ENCODE measurements at places on chromosomes 4 and X. TPM values are rescaled to one million over a fixed set of nuclear protein-coding genes. Genes with fewer than 3 reads are reported as not detected.

DNA sequence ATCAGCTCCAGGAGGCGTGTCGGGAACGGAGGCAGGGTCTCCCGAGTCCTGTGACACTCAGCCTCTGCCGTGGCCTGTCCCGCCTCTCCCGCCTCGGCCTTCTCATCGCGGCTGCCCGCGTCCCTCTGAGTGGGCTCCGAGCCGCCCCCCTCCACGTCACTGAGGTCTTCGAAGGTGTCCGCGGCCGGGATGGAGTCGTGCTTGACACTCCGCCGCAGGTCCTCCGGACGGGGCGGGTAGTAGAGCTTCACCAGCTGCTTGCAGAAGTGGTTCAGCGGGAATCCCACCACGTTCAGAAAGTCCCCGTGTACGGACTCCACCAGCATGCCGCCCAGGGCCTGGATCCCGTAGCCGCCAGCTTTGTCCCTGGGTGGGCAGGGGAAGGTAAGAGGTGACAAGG is 25.0 kb downstream of the ASMTL start:
- no peak for ATAC-seq

GRCh38 chr4:38669208-38669607 is 5.2 kb downstream of the KLF3 start:
- no peak for ATAC-seq

- ATAC-seq, result no peak
Observed at GRCh38 chrX:113551919-113552318, 711.3 kb upstream of the AMOT start.

DNA sequence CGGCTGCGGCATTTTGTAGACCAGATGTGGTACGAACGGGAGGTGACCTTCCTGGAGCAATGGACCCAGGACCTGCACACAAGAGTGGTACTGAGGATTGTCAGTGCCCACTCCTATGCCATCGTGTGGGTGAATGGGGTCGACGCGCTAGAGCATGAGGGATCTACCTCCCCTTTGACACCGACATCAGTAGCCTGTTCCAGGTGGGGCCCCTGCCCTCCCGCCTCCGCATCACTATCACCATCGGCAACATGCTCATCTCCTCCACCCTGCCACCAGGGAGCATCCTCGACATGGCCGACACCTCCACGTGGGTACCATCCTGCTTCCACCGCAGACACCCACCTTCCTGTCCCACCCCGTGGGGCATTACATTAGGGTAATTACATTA is 46.2 kb downstream of the SMARCA5 start:
- ATAC-seq, result peak; percentile 4

DNA sequence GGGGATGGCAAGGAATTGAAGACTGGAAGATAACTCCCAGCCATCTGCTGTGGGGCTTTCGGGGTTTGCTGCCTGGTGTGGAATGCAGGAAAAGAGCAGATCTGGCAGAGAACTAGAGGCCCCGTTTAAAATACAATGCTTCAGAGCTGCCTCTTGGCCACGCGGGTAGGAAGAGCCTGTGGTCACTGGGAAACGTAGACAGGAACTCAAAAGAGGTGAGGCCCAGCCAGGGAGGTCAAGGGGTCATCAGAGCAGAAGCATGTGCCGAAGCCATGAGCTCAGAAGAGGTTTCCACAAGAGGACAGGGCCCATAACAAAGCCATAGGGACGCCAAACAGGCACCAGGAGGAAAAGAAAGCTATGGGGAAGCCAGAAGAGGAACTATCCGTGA is 14.5 kb upstream of the STS start:
- ATAC-seq, result peak; percentile 37

DNA sequence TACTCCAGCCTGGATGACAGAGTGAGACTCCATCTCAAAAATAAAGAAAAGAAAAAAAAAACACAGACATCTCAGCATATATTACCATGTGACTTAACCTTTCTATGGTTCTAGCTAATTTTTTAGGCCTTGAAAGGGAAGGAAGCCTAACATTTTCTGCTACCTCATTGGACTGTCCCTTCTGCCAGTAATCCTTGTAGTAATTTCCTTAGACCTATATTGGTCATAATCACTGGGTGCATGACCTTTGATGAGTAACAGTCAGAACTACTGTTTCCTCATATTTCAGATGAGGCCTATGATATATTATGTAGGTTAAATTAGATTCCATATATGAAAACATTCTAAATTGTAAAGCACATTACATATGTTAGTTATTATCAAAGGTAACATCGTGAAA is 9.6 kb downstream of the XIAP start:
- ATAC-seq, result no peak

GRCh38 chrX:131677655-131678628 is 134.1 kb downstream of the OR13H1 start:
- no peak for ATAC-seq

ADGRL3 gene
- 7.5 TPM for total RNA-seq

- no peak for ATAC-seq
Observed at GRCh38 chr4:93878566-93878965, 50.0 kb downstream of the ATOH1 start.

DNA sequence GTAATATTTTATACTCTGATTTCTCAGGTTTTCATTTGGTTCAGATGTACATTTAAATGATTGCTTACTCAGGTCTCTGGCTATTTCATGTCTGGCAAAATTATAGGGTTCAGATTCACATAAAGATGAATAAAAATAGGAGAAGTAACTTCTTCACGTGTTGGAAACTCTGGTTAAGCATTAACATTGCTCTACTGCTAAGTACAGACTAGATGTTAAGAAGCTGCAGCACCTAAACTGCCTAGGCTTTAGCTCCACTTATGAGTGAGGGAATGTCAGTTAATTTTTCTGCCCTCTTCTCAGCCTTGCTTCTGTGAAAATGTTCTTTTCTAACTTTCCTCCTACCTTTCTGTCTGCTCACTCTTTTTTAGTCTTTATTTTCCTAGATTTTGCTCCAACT is 361.2 kb downstream of the ARAP2 start:
- no peak for ATAC-seq

- ATAC-seq, result no peak
Observed at GRCh38 chr4:38724475-38724808, 58.3 kb downstream of the TLR10 start.

SSX3 gene
- total RNA-seq, result not detected

DNA sequence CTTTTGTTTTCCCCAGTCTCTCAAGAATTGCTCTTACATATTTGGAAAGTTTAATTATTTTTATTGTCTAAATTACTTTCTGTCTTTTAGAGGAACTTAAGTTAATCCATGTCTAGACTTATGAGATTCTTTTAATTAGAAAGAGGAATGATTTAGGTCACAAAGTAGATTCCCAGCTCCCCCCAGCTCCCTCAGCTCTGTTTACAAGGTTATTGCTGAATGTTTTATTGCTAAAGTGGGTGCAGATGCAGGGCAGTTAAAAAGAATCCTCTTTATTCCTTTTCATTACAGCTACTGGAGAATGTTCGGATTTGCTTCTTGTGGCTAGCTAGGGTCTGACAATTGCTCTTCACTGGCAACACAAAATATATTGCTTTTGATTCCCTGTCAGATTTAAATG is 33.7 kb upstream of the CCKAR start:
- no peak for ATAC-seq

- no peak for ATAC-seq
Observed at GRCh38 chrX:119607018-119607389, 780 bp upstream of the NKRF start.

DNA sequence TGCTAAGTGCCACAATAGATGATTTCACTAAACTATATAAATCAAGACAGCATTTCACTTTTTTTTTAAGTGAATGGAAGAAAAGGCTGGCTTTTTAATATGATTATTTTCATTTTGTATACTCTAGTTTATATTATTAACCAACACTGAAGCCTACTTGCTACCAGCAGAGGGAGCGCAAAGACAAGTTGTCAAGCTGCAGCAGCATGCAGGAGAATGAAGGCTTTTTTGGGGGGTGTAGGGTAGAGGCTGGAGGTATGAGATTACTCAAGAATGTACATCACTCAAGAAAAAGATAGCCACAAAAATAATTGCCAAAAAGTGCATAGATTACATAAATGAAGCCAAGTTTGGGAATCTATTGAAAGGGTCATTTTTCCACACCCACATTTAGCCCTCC is 519.5 kb downstream of the FGF13 start:
- ATAC-seq, result no peak

GRCh38 chr4:22190855-22191254 is 242.3 kb upstream of the KCNIP4 start:
- ATAC-seq, result no peak

FOXR2 gene
- not detected for total RNA-seq

P2RY8 gene
- total RNA-seq, result 2.7 TPM

DNA sequence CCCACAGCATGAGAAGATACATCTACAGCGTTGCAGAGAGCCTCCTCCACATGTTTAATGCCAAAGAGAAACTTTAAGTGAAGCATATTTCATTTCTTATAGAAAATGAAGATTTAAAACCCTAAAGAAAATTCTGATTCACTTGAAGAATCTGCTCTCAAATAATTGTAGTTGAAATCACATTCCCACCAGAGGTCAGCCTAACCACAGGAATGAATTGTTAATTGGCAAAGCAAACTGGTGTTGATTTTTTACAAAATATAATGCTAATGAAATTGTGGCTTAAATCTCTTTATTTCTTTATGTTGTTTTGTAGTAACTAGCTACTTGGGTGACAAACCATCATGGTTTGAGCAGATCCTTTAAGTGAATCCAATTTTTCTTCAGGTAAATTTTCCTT is 31.1 kb upstream of the WDR17 start:
- no peak for ATAC-seq

HSFX1 gene
- 1.5 TPM for total RNA-seq

RNF128 gene
- total RNA-seq, result not detected

Data from gastroesophageal sphincter (tissue), 4 donors.